ENCODE measurements at places on chromosomes 3 and 15.

DNA sequence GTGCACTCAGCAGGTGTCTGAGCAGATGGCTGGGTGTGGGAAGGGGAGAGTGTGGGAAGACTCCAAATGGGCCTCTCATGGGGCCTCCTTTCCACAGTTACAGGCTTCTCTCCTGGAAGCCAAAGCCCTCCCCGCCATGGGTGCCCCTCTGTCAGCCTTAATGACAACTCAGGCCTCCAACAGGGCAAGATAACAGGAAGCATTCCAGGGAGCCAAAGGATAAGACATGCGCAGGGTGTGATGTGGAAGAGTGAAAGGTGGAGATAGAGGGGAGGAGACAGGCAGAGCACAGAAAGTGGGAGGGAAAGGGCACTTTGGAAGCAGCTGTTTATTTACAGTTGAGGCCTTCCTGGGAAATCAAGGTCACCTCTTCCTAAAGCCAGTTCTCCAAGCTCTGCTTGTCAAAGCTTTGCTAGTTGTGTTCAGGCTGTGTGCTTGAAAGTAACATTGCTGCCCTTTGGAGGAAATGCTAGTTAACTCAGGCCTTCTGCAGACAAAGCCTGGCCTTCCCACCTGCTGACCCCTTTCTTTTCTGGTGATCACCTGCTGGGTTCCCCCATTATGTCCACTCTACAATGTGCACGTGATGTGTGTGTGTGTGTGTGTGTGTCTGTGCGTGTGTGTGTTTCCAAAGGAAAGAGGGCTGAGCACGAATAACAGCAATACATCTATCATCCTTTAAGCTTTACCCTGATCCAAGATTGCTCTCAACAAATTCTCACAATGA is 35.2 kb upstream of the SMAD3 start:
- DNase-seq = no peak

DNA sequence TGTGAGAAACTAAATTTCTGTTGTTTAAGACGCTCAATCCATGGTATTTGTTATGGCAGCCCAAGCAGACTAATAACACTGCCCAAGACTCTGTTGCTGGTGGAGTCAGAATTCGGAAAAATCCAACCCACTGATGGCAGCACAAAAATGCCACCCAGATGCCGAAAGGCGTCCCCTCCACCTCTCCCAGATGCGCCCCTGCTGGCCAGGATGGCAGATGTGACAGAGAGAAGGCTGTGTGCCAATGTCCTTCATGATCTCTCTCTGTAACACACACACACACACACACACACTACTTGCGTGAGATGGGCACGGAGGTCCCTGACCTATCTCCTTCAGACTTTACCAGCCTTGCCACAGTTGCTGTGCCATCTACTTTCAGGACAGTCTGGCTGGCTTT is 10.9 kb upstream of the LYSMD4 start:
- DNase-seq = no peak

DNA sequence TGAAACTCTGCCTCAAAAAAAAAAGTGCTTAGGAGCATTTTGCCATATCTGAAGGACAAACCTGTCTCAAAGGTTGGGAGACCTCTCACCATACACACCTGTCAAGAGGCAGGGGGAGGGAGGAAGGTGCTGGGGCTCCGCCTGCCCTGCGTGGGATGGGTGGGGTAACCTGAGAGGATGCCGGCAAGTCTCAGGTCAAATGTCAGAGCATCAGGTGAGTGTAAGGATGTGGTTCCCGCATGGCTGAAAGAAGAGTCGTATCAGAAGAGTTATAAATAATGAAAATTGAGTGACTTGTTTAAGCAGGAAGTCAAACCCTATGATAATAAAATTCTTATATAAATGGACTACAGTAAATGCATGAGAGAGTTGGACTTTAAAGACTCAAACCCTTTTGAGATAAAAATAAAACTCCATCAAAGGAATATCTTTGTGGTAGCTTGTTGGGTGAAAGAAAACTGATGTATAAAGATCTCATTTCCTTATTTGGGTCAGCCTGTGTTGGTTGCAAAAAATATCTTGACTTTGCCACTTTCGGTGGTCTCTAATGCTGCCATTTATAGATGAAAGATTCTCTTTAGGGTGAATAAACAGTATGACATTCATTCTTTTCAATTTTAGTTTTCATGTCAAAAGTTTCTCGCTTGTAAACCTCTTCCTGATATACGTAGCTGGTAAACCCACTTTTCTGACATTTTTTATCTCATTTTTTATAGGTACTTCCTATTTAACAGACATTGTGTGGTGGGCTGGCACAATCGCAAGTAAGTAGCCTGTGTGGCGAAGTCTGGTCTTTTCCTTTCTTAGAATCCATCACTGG is 23.8 kb downstream of the NIPA1 start:
- DNase-seq = no peak

DNA sequence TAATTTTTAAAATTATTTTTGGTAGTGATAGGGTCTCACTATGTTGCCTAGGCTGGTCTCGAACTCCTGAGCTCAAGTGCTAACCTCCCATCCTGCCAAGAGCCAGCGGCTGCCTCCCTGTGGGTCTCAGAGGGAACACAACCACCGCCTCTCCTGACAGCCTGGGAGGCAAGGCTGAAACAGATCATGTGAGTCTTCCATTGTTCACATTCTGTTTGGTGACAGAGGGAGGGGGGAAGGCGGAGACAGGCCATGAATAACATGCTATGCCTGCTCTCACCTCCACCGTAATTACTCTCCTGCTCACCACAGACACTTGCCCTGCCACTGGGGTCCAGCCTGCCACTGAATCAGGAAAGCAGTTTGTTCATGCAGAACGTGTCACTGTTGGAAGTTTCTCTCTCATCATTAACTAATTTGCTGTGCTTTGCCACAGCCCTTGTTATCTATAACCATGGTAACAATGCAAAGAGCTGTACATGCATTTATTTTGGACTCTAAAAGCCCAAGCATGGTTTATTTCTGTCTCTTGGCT is 78.4 kb upstream of the RASGRF1 start:
- no peak for DNase-seq

- no peak for DNase-seq
These were observed 683.7 kb downstream of the TBL1XR1 start for GRCh38 chr3:176513604-176514003.

DNA sequence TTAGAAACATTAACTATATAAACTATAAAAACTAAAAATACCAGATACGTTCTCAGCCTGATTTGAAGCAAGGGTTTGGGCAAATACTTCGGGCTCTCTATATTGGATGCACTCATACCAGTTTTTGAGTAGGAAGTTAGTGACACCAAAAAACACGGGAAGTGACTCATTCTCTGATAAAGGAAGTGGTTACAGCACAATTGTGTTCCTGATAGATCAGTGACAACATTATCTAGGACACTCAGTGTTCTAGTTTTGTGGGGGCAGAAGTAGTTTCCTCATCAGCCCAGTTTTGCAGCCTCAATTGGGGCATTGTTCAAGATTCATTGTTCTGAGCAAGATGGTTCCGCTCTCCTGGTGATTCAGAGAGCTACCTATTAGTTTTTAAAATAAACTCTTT is 469.6 kb upstream of the DPPA4 start:
- no peak for DNase-seq

- no peak for DNase-seq
These were observed 16.1 kb upstream of the POLR2M start for GRCh38 chr15:57690341-57690966.

GRCh38 chr3:98730338-98730737 is 32.8 kb upstream of the ST3GAL6 start:
- no peak for DNase-seq

- DNase-seq = no peak
These were observed 255.3 kb upstream of the ZPLD1 start for GRCh38 chr3:102179326-102180177.

- no peak for DNase-seq
These were observed 44.8 kb upstream of the MUC4 start for GRCh38 chr3:195856410-195857084.

DNA sequence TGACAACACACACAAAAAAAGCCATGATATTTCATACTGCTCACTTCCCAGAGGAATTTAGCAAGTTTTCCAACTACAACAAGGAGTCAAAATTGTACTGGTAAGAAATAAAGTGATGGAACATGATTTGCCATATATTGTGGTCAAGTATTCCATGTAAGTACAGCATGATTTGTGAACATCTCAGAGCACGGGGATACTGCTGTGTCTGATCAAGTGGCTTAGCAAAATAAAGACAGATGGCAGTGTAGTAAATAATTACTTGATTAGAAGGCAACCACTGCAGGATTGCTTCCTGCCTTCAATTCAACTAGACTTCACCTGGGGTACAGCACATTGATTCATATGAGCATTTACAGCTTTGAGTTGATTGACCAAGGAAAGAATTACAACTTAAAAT is 51.6 kb upstream of the DUT start:
- DNase-seq = no peak

DNA sequence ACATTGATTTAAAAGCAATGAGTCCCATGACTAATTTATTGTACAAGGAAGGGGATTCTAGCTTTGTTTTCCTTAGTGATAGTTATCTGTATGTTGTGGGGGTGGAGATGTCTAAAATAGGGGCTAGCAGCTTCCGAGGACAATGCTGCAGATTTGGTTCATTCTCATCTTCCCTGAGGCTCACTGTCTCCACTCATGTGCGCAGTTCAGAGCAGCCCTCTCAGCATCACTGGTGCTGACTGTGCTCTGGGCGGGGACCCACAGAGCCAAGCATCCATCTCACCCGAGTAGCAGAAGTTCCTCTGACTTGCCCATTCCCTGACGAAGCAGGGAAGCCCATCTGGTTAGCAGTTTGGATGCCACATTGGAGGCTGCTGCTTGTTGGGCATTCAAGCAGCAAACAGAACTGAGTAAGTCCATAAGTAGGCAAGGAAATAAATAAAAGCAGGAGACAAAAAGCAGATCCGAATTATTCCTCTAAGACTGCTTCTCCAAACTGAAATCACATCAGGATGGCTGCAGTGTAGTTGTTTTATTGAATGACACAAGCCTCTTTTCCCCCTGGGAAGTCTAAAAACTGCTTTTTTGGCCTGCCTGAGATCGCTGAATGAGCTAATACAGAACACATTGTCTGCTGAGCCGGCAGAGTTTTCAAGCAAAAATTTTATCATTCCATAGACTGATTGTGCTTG is 27.5 kb downstream of the RARB start:
- DNase-seq = no peak

GRCh38 chr15:45386420-45386819 is 8.1 kb upstream of the GATM start:
- DNase-seq = no peak

DNA sequence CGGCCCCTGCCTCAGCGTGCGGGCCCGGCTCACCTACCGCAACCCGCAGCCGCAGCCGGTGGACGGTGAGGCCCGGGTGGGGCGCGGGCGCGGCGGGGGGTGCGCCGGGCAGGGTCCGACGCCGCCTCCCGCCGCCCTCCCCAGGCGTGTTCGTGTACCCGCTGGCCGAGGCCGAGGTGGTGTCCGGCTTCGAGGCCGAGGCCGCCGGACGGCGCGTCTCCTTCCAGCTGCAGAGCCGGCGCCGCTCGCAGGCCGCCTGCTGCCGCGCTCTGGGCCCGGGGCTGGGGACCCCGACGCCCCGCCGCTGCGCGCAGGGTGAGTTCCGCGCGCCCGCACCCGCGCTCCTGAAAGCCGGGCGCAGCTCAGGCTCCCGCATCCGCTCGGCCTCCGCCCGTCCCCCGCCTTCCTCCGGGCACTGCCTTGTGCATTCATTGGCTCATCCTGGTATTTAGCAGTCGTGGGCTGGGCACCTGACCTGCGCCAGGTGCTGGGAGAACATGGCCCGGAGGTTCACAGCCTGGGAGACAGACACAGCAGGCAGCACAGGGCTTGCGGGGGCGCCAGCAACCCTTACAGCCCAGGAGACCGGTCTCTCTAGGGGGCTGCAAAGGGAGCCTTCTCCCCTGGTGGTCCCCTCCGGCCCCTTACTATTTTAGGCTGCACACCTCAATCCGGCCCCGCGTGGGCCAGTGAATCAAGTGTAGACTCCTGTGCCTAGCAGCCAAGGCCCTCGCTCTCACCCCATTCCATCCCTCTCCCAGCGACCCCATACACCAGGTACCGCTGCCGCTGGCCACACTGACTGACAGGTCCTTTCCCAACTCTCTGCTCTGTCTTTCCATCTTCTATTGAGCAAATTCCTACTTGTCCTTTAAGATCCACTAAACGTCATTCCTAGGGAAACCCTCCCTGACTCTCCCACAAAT is 1.5 kb downstream of the VWA5B2 start:
- no peak for DNase-seq

GRCh38 chr3:188316723-188317070 is 162.7 kb downstream of the LPP start:
- no peak for DNase-seq

GRCh38 chr3:141415953-141416352 is 47.6 kb downstream of the ZBTB38 start:
- DNase-seq = no peak

- DNase-seq = no peak
These were observed 30.6 kb upstream of the SLC2A2 start for GRCh38 chr3:171057072-171057471.

GRCh38 chr15:50353251-50353974 is 1.6 kb downstream of the GABPB1 start:
- no peak for DNase-seq

- DNase-seq = no peak
These were observed 3.8 kb downstream of the ST3GAL6 start for GRCh38 chr3:98766924-98767323.

GRCh38 chr15:42274702-42274989 is 1.4 kb upstream of the TMEM87A start:
- no peak for DNase-seq

- DNase-seq = no peak
These were observed 651 bp downstream of the PLSCR2 start for GRCh38 chr3:146468671-146469149.

DNA sequence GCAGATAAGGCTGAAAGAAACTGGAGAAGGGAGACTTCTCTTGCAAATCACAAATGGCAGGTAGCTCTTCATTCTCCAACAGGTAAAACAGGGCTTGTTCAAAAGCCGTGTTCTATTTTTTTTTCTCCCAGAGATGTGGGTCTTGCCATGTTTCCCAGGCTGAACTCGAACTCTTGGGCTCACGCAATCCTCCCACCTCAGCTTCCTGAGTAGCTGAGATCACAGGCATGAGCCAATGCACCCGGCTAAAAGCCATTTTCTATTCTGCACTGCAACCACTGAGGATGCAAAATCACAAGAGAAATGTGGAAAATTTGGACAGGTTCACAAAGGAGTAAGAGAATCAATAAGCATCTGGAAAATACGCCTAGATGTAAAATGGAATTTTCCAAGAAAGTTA is 19.5 kb downstream of the EIF4E3 start:
- DNase-seq = no peak

Measured in stimulated activated CD4-positive, alpha-beta T cell treated with anti-CD3 and anti-CD28 coated beads, Interleukin-1b, Interleukin-23, amount 100 ng/mL, for 4 hours (primary cell).